ENCODE measurements at places on chromosomes 12 and 14. TPM values are rescaled to one million over a fixed set of nuclear protein-coding genes. Genes with fewer than 3 reads are reported as not detected.

RASSF9 gene
- not detected for total RNA-seq

CD9 gene
- 9.7 TPM for total RNA-seq

ASIC1 gene
- total RNA-seq, result 8.5 TPM

CCDC177 gene
- not detected for total RNA-seq

PYGL gene
- total RNA-seq, result 0.66 TPM

DPPA3 gene
- not detected for total RNA-seq

SLC25A21 gene
- total RNA-seq, result not detected

TGFB3 gene
- 2.4 TPM for total RNA-seq

DENR gene
- total RNA-seq, result 71.3 TPM

SMOC1 gene
- total RNA-seq, result not detected

TROAP gene
- 77.6 TPM for total RNA-seq

TCL1A gene
- not detected for total RNA-seq

SYNDIG1L gene
- total RNA-seq, result not detected

TTC5 gene
- 24.5 TPM for total RNA-seq

KRT83 gene
- not detected for total RNA-seq

PGF gene
- total RNA-seq, result 0.14 TPM

PDZRN4 gene
- total RNA-seq, result not detected

POTEG gene
- not detected for total RNA-seq

PRR4 gene
- total RNA-seq, result 2.5 TPM

GALNT16 gene
- total RNA-seq, result not detected

PMCH gene
- total RNA-seq, result 2.8 TPM

LIN52 gene
- 15.6 TPM for total RNA-seq

TMPRSS12 gene
- total RNA-seq, result not detected

FRMD6 gene
- 4.5 TPM for total RNA-seq

DENND5B gene
- total RNA-seq, result 0.52 TPM

B4GALNT3 gene
- total RNA-seq, result 14.3 TPM

CISTR gene
- not detected for total RNA-seq

SCNN1A gene
- total RNA-seq, result 0.32 TPM
